GM10248 (cell line): ENCODE measurements at places on chromosomes 7 and 10.

DNA sequence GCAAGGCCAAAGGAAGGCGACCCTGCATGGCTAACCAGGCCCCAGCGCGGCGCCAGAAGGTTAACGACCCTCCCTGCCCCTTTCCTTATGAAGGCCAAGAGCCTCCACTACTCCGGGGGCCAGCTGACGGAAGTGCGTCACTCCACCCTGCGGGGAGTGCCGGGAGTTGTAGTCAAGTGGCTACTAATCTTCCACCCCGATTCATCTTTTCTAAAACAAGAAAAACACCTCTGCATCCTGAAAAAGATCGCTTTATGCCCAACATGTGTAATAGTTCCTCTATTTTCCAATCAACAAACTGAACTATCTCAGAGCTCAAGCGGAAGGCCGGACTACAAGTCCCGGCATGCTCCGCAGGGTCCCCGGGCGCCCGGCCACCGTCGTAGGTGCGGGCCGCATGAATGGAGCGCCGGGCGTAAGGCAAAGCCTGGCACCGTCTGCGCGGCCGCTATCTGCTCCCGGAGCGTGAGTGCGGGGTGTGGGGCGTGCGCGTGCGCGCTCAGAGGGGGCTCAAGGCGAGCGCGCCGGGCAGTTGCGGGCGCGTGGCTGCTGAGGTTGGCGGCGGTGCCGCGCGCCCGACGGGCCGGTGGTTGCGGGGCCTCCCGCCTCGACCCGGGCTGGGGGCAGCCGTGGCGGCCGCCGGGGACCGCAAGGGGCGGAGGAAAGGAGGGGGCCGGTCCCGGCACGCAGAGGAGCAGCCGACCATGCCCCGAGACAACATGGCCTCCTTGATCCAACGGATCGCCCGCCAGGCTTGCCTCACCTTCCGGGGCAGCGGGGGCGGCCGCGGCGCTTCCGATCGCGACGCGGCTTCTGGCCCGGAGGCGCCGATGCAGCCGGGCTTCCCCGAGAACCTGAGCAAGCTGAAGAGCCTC lies at the start of gene ADO:
TSS of gene ADO (plus strand) at position 365 of the 875 bp plus-strand sequence. CDS start at position 705, 340 bp downstream.
- peak; percentile 87 for DNase-seq

DNA sequence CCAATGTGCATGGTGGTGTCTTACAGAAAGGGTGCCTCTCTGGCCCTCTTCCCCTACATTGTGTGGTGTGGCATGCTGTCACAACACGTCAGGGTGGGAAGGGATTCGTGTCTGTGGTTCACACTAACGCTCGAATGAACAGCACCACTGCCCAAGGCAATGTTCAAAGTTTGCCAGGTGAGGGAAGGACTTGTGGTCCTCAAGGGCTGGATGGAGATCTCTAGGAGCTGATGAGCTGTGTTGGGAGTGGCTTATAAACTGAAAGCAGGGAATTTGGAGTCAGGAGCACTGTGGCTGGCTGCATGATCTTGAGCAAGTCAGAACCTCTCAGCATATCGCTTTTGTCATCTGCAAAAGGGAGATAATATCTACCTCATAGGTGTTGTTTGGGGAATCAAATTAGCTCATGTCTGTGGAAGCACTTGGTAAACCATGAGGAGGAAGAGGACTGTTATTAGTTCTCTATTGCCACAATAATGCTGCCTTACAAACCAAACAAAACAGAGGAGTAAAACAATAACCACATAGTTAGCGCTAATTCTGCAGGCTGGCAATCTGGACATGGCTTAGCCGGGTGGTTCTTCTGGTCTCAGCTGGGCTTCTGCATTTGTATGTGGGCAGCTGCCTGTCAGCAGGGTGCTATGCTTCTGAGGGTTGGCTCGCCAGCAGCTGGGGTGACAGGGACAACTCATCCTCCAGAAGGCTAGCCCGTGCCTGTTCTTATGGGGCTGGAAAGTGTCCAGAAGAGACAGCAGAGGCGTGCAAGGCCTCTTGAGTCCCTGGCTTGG lies 22.9 kb upstream of the C10orf105 start:
- DNase-seq, result no peak

GRCh38 chr10:49374740-49375139 lies 21.1 kb downstream of the DRGX start:
- DNase-seq, result no peak

DNA sequence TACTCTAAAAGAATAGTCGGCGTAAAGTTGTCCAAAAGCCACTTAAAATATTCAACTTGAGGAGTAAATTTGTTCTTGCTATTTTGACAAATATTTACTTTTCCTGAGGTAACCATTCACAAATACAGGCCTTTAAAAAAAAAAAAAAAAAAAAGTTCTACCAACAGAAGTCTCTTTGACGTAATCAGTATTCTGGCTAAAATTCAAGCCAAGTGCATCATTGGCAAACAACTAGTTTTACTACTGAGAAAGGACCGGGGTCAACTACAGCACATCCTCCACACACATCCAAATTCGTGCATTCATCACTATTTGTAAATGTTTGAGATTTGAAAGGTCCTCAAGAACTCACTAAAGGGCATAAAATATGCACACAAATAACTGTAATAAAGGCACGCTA lies 2.0 kb downstream of the OAT start:
- no peak for DNase-seq
